ENCODE measurements at places on chromosomes 1 and 21. TPM values are rescaled to one million over a fixed set of nuclear protein-coding genes. Genes with fewer than 3 reads are reported as not detected.

SMIM1 gene
- 1.2 TPM for total RNA-seq

OPRD1 gene
- total RNA-seq: under 0.01 TPM

PRAMEF33 gene
- total RNA-seq: not detected

CDCA8 gene
- total RNA-seq: 0.38 TPM

CD5L gene
- total RNA-seq: not detected

DPT gene
- total RNA-seq: not detected

KCNA3 gene
- not detected for total RNA-seq

MSH4 gene
- 0.51 TPM for total RNA-seq

CLIC4 gene
- total RNA-seq: 141 TPM

SH2D2A gene
- total RNA-seq: 1.2 TPM

RGSL1 gene
- not detected for total RNA-seq

NMNAT2 gene
- 0.26 TPM for total RNA-seq

Measured in bronchial epithelial cell (primary cell).